Stimulated activated CD4-positive, alpha-beta T cell treated with anti-CD3 and anti-CD28 coated beads, Interleukin-4, amount 100 ng/mL, for 24 hours (primary cell): ENCODE measurements at places on chromosomes 16 and 17.

- DNase-seq, result no peak
Observed at GRCh38 chr16:9528511-9529079, 437.2 kb downstream of the HAPSTR1 start.

GRCh38 chr17:38562903-38563302, 42.8 kb downstream of the SRCIN1 start:
- no peak for DNase-seq

- no peak for DNase-seq
Observed at GRCh38 chr16:50390371-50390771, 21.6 kb upstream of the BRD7 start.

DNA sequence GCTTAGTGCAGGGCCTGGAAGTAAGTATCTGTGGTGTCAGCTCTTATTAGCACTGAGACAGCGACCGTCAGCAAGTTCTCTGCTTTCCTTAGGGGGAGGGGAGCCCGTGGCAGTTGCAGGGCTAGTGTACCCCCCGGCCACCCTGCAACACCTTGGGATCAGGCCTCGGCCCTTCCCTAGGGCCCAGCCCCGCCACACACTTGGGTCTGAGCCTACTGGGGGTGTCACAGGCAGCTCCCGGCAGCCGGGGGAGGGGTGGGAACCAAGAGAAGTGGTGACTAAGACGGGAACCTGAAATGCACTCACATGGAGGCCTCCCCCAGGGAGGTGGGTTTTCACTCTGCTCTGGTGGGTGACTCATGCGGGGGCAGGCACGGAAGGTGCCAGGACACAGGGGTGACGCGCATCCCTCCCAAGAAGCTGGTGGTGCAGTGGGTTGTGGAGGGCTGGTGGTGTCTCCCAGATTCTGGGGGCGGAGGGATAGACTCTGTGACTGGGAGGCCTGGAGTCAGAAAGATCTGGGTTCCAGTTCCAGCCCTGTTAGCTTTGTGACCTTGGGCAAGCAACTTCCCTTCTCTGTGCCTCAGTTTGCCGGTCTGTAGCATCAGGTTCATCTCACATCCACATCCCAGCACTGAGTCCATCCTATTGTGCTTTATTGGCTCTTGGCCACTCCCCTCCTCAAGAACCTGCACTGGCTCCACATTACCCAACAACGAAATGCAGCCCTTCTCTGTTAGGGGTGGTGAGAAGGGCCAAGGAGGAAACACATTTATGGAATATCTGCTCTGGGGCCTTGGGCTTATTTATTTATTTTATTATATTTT, 44.5 kb downstream of the LAT start:
- peak; percentile 94 for DNase-seq

GRCh38 chr17:12730931-12731521, 58.3 kb upstream of the ARHGAP44 start:
- no peak for DNase-seq
